ENCODE measurements at places on chromosomes 3 and 15. TPM values are rescaled to one million over a fixed set of nuclear protein-coding genes. Genes with fewer than 3 reads are reported as not detected.
A peak's percentile ranks its signal among the peaks of the same experiment; 100 is the strongest.

CCDC191 gene
- total RNA-seq, result 3.4 TPM

SLCO2A1 gene
- total RNA-seq, result 8.8 TPM

VEPH1 gene
- 18.3 TPM for total RNA-seq

DNA sequence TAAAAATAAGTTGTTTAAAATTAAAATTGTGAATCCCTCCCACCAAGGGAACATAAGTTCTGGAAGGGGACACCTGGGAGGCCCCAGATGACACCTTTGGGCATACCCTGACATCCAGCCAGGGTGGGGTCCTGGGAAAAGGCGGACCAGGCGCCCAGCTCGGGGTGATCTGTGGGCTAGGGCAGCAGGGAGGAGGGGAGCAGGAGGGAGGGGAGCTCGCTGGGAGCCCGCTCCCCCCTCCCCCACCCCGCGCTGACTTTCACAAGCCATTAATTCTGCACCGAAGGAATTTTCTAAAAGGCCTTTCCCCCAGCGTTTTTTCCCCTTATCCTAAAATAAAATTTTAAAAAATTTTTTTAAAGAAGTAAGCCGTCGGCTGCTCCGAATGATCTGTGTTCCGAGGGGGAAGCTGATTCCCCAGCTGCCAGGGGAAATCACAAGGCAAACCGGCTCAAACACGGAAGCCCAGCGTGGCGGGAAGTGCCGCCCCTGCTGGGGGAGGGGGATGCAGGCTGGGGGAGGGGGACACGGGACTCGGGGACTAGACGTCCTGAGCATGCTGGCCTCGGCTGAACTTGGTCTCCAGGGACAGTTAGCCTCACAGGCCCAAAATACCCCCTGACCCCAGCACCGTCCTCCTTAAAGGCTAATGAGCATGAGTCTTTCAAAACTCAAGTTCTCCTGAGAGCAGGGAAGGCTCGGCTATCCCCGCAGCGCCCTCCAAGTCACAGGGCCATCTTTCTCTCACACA is 13.9 kb downstream of the PLXND1 start:
- peaks cover 3% of the 10 kb centered on the region for H3K4me1 ChIP-seq
- H3K4me3 ChIP-seq, result no peak overlapping the region
- peak overlapping the region; percentile 62 for H3K27ac ChIP-seq
- no peaks in the 10 kb centered on the region for H3K36me3 ChIP-seq
- no peaks in the 10 kb centered on the region for H3K27me3 ChIP-seq

DNA sequence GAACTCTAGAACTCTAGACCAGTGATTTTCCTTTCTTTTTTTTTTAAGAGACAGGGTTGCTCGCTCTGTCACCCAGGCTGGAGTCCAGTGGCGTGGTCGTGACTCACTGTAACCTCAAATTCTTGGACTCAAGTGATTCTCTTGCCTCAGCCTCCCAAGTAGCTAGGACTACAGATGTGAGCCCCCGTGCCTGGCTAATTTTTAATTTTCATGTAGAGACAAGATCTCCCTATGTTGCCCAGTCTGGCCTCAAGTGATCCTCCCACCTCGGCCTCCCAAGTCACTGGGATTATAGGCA is 359.6 kb downstream of the SHQ1 start:
- H3K4me1 ChIP-seq, result no peaks in the 10 kb centered on the region
- no peaks in the 10 kb centered on the region for H3K36me3 ChIP-seq
- no peaks in the 10 kb centered on the region for H3K27me3 ChIP-seq
- no peak for DNase-seq

- peaks cover 16% of the 10 kb centered on the region for H3K4me1 ChIP-seq
- H3K27ac ChIP-seq, result peak overlapping the region; percentile 100
- no peaks in the 10 kb centered on the region for H3K36me3 ChIP-seq
- H3K27me3 ChIP-seq, result no peaks in the 10 kb centered on the region
Observed at GRCh38 chr3:172043766-172044165, 4.4 kb downstream of the FNDC3B start.

OR5H1 gene
- not detected for total RNA-seq

GRM7 gene
- 0.03 TPM for total RNA-seq

WWTR1 gene
- total RNA-seq, result 47.0 TPM

- no peaks in the 10 kb centered on the region for H3K36me3 ChIP-seq
- no peak for DNase-seq
- peak overlapping the region; percentile 59 for H3K27ac ChIP-seq
- no peaks in the 10 kb centered on the region for H3K27me3 ChIP-seq
Observed at GRCh38 chr3:114718898-114719210, 425.0 kb downstream of the TIGIT start.

DNA sequence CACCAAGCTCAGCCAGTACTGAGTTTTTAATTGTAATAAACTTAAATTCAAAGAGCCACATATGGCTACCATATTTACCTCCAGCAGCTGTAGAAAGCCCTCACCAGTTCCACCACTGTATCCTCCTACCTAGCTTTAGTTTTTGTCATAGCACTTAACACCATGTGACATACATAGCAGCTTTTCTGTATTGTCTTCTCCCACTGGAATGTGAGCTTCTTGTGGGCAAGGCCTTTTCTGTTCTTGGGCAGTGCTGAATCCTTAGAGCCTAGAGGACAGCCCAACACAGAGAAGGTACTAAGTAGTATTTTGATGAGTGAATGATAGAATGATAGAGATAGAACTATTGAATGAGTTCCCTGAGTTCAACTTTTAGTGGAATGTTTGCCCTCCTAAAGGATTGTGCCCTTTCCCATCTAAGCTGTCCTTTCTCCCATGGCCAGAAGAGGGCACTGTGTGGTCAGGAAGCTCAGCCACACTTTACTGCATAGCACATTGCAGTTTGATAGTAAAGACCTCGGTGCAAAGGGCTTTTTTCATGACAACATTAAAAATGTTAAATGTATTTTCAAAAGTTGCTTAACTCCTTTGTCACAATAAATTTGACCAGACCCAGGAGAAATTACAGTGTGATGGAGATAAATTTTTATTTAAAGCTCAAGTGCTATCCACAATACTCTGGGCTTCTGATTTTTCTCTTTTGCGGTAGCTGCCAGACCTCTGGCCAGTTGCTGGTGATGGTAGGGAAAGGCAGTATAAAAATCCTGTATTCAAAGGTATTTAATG is 115.8 kb downstream of the GHSR start:
- H3K27ac ChIP-seq, result peak overlapping the region; percentile 30
- peak; percentile 65 for DNase-seq
- H3K27me3 ChIP-seq, result no peaks in the 10 kb centered on the region
- no peak overlapping the region for H3K4me3 ChIP-seq
- H3K36me3 ChIP-seq, result peaks cover 28% of the 10 kb centered on the region

DNA sequence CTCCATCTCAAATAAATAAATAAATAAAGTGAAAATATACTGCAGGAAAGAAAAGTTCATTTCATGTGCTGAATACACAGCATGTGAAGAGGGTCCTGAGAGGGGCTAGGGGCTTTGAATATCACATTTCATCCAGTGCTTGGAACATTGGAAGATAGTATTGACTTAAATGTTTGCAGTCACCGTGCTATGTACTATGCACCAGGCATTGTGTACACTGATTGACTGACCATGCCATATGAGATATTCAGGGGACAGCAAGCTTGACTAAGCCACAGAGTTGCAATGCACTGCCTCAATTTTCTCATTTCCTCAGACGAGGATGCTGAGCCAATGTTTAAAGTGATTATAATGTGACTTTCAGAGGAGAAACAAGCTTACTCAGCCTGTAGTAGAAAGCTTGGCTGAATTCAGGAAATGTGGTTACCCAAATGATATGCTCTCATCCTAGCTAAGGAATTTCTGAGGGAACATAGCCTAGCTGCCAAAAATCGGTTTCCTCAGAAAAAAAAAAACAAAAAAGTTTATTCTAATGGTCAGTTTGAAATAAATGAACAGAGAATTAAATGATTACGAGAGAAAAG is 557.9 kb downstream of the FGF12 start:
- H3K4me1 ChIP-seq, result no peaks in the 10 kb centered on the region
- no peaks in the 10 kb centered on the region for H3K27me3 ChIP-seq
- no peak overlapping the region for H3K4me3 ChIP-seq
- no peaks in the 10 kb centered on the region for H3K36me3 ChIP-seq
- H3K27ac ChIP-seq, result no peak overlapping the region

MUSTN1 gene
- total RNA-seq, result 0.47 TPM

GNB5 gene
- 16.0 TPM for total RNA-seq

- no peaks in the 10 kb centered on the region for H3K4me1 ChIP-seq
- DNase-seq, result no peak
- H3K27me3 ChIP-seq, result no peaks in the 10 kb centered on the region
- no peaks in the 10 kb centered on the region for H3K36me3 ChIP-seq
- H3K27ac ChIP-seq, result no peak overlapping the region
Observed at GRCh38 chr15:79016527-79017170, 71.8 kb upstream of the CTSH start.

- no peak overlapping the region for H3K4me3 ChIP-seq
- no peaks in the 10 kb centered on the region for H3K27me3 ChIP-seq
- DNase-seq, result no peak
- peaks cover 11% of the 10 kb centered on the region for H3K4me1 ChIP-seq
Observed at GRCh38 chr3:37676885-37677284, 184.8 kb upstream of the CTDSPL start.

GOLGA6L7 gene
- not detected for total RNA-seq

DNA sequence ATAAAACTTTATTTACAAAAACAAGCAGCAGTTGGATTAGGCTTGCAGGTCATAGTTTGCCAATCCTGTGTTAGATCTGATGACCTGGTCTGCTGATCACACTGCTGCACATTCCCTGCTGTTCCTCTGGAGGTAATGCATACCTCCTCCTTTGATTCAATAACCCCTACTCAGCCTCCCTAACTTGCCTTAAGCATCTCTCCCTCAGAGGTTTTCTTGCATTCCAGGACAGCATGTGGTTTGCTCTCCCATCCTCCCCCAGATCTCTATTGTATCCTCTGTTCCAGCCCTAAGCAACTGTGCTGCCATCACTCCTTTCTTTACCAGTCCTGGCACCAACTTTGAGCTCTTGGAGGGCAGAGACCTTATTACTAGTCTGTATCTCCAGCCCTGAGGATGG is 63.4 kb downstream of the CACNA2D3 start:
- H3K36me3 ChIP-seq, result no peaks in the 10 kb centered on the region
- H3K27me3 ChIP-seq, result no peaks in the 10 kb centered on the region
- no peak for DNase-seq

Measured in pancreas (tissue), 10 donors.